Calu3 (cell line): ENCODE measurements at places on chromosomes 2 and 18. TPM values are rescaled to one million over a fixed set of nuclear protein-coding genes. Genes with fewer than 3 reads are reported as not detected.

GRCh38 chr2:51705417-51705816, 673.5 kb upstream of the NRXN1 start:
- DNase-seq: no peak

- peak; percentile 80 for DNase-seq
Measured at GRCh38 chr2:111705711-111706336, 178.2 kb downstream of the ANAPC1 start.

DNA sequence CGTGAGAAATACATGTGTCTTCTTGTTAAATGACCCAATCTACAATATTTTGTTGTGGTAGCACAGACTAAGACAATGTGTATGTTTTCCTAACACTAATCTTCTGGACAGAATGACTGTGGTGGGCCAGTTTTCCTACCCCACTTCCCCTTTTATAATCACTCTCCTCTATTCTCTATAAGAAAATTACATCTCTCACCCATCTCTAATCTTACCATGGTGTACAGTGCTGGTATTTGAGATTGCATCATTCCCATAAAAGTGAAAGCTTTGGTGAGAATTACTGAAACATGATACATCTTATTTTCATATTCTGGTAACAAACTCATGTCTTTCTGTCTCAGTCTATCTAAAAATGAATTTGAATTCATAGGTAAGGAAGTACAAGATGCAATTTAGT, 40.5 kb downstream of the CAVIN2 start:
- DNase-seq: no peak

- no peak for DNase-seq
Measured at GRCh38 chr2:28613186-28613585, 117.3 kb downstream of the PLB1 start.

GRCh38 chr2:42960842-42961180, 168.4 kb upstream of the HAAO start:
- DNase-seq: no peak

DNA sequence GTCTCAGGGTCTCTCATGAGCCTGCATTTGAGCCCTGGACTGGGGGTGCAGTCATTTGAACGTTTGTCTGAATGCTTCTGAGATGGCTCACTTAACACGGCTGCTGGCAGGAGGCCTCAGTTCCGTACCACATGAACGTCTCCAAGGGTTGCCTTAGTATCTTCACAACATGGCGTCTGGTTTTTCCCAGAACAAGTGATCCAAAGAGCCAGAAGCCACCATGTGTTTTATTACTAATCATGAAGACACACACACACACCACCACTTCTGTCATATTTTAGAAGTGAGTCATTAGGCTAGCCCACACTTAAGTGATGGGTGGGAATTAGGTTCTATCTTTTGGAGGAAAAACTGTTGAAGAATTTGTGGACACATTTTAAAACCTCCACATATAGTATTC, 15.0 kb upstream of the MYO1B start:
- DNase-seq: no peak

DNA sequence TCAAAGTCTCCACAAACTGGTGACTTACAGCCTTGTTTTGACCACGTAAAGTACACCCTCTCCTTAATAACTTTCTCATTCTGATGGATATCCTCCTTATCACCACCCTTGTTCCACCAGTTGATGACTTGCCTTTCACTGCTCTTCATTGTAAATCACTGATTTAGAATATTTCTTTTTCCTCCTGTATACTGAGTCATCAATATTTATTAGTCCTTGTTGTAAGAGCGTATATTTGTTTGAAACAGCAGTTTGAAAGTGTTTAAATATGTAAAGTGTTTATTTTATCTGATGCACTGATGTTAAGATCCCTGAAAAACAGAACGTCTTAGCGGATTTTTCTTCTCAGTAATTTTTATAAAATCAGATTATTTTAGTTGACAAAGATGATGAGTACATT, 34.2 kb upstream of the DYSF start:
- DNase-seq: no peak

SPATA3 gene
- not detected in 2 replicates for total RNA-seq

CHRNG gene
- not detected in 2 replicates for total RNA-seq

SPEG gene
- 13.4 and 16.7 TPM in 2 replicates for total RNA-seq

ASAP2 gene
- total RNA-seq: 75.1 and 78.6 TPM in 2 replicates

WNT6 gene
- not detected in 2 replicates for total RNA-seq

FBXO15 gene
- 1.5 and 1.7 TPM in 2 replicates for total RNA-seq

PRKAG3 gene
- not detected in 2 replicates for total RNA-seq

PAX8 gene
- total RNA-seq: 12.2 and 14.5 TPM in 2 replicates

LRATD1 gene
- 14.2 and 15.4 TPM in 2 replicates for total RNA-seq

HOXD3 gene
- total RNA-seq: not detected in 2 replicates

ANKRD53 gene
- total RNA-seq: not detected in 2 replicates
